GM18507 (cell line): ENCODE measurements at places on chromosomes 5 and 9.

GRCh38 chr5:30239331-30240022, 954.0 kb upstream of the CDH6 start:
- no peak for DNase-seq

GRCh38 chr5:137096149-137097103, 402.7 kb downstream of the SPOCK1 start:
- no peak for DNase-seq

DNA sequence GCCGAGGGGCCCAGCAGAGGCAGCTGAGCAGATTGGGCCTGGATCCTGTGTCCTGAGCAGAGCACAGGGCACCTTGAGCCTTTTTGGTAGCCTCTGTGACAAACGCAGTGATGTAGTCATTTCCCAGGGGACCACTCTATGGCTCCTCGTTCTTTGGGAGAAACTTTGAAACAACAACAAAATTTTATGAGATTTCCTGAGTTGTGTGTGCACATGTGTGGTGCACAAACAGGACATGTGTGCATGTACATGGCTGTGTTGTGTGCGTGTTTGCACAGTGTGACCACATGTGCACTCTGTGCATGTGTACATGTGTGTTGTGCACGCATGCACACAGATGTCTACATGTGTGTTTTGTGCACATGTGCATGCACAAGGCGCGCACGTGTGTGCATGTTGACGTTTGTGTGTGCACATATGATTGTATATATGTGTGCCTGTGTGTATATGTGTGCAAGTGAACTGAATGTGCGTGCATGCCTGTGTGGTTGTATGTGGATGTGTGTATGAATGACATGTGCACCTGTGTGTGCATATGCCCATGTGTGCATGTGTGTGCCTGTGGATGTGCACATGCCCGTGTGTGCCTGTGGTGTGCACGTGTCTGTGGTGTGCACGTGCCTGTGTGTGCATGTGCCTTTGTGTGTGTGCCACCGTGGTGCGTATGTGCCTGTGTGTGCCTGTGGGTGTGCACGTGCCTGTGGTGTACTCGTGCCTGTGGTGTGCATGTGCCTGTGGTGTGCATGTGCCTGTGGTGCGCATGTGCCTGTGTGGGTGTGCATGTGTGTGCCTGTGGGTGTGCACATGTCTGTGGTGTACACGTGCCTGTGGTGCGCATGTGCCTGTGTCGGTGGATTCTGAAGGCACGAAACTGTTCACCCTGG, 221.6 kb downstream of the CACNA1B start:
- no peak for DNase-seq

DNA sequence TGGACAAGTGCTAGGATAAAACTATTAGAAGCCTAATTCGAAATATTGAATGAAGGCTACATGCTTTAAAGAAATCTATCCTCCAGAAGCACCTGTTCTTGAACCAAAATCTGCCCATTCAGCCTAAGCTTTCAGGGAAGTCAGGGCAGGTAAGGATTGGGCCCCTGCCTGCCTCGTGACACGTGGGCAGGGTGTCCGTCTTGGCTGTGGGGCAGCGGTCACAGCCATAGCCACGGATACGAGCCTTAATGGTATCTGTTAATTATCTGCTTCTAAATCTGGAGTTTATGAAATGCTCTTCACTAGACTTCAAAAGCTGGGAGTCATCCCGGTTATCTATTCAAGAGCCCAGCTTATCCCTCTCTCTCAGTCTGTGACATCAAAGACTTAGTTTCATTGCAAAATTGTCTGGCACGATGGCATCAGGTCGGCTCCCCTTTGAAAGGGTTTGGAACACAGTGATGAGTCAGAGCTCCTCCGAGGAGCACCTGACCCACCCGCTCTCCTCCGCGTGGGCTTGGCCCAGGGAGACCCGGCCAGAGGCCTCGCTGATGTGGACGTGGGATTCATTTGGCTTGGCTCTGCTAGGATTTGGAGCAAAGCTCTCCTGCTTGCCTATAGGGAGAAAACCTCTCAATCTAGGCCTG, 135.9 kb downstream of the MACROH2A1 start:
- no peak for DNase-seq

- no peak for DNase-seq
These were observed 369.1 kb upstream of the SGCD start for GRCh38 chr5:155957884-155958283.

DNA sequence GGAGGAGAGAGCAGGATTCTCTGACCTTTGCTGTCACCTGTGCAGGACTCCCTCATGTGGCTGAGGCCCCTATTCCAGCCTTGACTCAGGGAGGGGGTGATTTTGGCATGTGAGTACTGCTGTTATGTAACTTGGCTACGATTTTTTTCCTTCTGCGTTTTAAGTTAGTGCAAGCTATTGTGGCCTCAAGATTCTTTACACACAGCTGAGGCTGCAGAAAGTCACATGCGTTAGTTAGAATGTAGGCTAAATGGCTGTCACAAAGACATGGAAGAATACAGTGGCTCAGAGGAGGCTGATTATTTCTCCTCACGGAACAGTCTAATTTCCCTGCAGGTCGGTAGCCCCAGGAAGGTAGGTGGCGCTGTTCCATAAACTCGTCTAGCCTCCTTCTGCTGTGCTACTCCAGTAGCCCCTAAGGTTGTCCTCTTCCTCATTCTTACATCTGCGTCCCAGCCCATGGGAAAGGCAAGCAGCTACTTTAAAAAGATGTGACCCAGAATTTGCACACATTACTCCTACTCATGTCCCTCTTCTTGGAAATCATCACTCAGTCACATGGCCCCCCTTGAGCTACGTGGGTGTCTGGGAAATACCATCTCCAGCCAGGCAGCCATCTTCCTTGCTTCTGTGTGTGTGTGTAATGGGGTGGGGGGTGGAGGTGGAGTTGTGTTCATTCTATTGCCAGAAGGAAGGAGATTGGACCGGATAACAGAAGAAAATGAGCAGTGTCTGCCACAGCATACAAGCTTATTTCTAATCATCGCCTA, 486.6 kb downstream of the CCDC171 start:
- no peak for DNase-seq

- no peak for DNase-seq
These were observed 20.2 kb downstream of the SLC22A5 start for GRCh38 chr5:132389585-132390286.

DNA sequence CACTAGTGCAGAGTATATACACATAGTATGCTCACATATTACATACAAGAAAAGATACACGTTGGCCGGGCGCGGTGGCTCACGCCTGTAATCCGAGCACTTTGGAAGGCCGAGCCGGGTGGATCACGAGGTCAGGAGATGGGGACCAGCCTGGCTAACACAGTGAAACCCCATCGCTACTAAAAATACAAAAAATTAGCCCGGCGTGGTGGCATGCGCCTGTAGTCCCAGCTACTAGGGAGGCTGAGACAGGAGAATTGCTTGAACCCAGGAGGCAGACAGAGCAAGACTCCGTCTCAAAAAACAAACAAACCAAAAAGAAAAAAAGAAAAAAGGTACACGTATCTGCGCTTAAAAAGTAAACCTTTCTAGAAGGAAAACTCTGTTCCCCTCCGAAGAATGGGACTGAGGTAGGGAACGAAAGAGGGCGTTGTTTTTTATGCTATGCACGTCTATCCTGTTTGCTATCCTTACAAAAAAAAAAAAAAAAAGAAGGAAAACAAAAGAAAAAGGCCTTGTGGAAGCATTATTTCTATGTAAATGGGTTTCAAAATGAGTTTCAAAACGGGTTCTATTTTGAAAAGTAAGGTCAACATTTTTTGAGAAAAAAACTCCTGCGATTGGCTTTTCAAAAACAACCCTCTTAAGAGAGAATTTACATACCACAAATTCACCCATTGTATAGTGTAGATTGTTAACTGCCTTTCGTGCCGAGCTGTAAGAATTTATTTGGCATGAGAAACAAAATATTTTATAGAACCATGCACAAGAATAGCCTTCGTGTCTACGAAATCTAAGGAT, 1.2 kb downstream of the AK3 start:
- no peak for DNase-seq

DNA sequence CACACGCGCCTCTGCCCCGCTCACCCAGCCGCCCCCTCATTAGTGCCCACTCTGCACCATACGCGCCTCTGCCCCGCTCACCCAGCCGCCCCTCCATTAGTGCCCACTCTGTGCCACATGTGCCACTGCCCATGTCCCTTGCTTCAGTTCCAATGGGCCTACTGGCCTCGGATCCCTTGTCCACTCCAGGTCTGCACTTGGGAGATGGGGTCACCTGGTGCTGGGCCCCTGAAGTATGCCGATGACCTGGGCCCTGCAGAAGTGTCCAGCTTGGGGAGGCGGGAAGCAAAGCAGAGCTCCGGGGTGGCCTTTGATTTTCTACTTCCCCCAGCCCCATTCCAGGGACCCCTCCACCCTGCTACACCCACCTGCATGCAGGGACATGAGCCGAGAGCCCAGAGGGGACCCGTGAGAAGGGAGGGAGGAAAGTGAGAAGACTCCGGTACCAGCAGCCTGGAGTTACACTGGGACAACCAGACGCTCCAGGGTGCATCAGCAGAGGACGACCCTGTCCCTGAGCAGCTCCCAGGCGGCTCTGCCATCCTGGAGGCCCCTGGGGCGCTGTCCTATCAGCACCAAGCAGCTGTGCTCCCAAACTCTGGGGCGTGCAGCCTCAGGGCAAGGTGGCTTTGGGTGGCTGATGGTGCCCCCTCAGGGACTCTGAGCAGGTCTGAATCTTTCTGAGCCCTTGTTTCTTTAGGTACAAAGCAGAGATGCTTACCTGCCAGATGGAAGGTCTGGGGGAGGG, 140.8 kb downstream of the RXRA start:
- DNase-seq, result no peak

- no peak for DNase-seq
These were observed 2.1 kb downstream of the S1PR3 start for GRCh38 chr9:88993327-88993726.

DNA sequence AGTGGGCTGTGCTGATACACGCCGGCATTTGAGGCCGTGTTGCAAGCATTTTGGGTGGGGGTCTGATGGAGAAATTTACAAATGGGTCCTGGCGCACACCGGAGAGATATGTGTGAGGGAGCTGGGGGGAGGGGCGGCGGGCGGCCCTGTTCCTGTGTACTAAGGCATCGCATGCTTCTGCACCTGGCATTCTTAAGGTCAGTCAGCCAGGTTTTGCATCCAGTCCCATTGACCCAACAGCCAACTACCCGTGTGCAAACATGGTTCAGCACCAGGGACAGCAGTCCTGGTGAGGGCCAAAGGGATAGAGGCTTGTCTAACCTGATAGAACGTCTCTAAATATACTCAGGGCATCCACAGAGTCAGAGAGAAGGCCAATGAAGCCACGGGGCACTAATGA, 839 bp downstream of the GABRG2 start:
- DNase-seq, result no peak

- no peak for DNase-seq
These were observed 82.1 kb downstream of the AMBP start for GRCh38 chr9:113995963-113996362.

DNA sequence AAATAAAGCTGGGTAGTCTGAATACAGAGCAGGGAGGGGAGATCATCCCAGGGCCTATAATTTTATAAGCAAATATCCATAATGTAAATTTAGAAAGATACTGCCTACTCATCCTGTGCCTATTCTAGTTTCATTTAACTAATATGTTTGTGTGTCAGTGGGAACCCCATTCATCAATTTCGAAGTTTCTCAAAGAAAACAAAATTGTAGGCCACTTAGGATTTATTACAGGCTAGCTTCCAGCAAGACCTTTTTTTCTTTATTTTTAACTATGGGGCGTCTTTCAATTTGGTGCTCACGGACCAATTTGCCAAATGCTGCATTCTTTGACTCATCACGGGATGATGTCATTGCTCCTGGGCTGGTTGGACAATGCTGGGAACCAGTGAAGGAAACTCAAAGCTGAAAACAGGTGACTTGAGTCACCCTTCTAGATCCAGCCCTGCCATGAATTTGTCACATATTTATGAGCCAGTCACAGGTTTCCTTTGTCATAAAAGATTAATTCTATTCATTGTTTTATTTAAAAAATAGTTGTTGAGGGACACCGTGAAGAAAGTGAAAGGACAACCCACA, 13.4 kb downstream of the PCSK5 start:
- no peak for DNase-seq

- DNase-seq, result no peak
These were observed 1007.1 kb upstream of the WWC1 start for GRCh38 chr5:167284222-167284890.

DNA sequence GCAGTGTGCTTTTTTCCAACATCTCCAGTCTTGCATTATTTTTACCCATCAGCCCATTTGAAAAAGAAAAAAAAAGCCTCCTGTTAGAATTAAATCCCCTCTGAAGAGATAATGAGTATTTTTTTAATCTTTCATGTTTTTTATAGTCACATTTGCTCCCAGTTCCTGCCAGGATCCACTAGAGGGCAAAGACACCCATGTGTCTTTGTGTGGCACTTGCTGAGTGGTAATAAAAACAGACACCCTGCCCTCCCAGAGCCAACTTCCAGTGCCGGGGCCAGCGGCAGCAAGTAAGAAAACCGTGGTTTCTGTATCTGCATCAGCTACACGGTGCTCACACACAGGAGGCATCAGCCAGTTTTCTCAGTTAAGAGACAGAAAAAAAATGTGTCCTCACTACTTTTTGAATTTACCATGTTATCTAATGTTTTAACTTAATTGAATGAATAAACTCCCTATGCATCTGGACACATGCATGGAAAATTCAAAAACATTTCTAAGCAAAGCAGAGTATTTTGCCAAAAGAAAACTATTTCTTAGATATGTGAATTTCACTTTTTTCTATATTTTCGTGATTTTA, 70.2 kb upstream of the PLEKHG4B start:
- DNase-seq, result no peak

GRCh38 chr5:135821061-135821801, 13.2 kb upstream of the SLC25A48 start:
- DNase-seq, result no peak

DNA sequence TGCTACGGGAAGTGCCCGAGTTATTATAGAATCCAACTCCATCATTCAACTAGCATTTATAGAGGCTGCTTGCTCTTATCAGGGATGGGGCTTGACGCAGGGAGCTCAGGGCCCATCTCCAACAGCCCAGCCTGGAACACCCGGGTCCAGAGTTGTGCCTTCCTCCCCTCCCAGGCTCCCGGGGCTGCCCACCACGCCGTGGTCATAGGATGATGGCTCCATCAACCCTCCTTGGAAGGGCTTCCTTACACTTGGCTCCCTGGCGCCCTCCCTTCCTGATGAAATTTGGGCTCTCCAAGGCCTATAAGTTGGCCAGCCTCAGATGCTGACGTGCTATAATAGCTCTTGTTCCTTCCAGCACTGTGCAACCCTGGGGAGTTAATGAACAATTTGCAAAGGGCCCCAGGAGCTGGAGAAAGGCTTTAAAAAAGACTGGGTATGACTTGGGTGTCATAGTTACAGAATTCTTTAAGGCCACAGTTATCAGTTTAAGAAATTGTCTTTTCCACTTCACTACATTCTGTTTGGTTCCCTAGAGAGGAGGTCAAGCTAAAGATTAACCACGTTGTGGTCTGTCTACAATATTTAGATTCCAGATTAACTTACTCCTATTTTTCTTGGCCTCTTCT, 42.5 kb upstream of the GADD45G start:
- no peak for DNase-seq
